Central memory CD8-positive, alpha-beta T cell (primary cell): ENCODE measurements at places on chromosomes 5 and 9.

- no peak for DNase-seq
Measured at GRCh38 chr5:109707531-109707930, 17.8 kb downstream of the MAN2A1 start.

GRCh38 chr9:38277601-38278200, 114.8 kb upstream of the ALDH1B1 start:
- no peak for DNase-seq

DNA sequence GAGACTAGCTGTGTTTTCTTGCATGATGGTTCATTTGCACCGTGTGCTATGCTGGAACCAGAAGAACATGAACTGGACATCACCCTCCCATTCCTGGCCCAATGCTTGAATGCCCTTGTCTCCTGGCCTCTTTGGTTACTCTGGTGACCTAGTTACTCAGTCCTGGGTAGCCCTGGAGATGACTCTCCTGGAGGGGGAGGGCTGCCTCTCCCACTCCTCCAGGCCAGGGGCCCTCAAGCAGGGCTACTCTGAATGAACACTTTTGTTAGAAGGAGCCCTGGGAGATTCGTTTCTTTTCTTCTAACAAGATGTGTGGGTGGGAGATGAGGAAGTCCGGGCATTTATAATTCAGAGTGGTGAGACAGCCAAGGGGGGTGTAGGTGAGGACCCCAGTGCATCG, 12.0 kb upstream of the NKX2-5 start:
- DNase-seq = no peak

DNA sequence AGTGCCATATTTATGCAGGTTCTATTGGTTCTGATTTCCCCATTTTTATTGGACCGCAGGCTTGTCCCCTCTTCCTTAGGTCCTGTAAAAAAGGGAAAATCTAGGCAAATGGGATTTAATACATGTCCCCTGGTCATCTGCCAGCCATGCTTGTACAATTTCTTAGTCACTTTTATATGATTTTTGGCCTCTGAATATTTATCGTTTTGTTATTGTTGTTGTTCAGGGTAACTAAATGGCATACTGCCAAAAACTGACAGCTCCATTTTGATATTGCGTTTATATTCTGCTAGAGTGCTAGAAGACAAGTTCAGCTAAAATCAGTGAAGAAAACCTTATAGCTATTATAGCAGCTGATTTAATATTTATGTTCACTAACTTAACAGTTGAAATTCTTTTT, 770.2 kb upstream of the FAM174A start:
- no peak for DNase-seq

DNA sequence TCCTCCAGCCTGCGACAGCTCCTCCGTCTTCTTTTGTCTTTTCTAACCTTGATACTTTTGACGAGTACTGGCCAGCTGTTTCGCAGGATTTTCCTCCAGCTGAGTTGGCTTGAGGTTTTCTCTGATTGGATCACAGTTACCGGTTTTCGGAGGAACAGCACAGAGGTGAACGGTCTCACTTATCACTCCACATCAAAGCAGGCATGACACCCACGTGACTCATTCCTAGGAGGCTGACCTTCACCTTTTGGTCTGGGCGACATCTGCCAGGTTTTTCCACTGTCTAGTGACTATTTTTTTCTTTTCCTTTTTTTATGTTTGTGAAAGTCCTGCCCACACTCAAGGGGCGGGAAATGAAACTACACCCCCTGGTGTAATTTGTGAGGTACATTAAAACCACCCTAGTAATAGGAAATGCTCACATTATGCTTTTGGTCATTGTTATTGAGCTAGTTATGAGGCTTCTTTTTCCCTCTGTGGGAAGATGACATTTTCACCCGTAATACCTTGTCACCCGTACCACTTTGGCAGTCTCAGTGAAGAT, 319.2 kb downstream of the GADD45G start:
- no peak for DNase-seq

DNA sequence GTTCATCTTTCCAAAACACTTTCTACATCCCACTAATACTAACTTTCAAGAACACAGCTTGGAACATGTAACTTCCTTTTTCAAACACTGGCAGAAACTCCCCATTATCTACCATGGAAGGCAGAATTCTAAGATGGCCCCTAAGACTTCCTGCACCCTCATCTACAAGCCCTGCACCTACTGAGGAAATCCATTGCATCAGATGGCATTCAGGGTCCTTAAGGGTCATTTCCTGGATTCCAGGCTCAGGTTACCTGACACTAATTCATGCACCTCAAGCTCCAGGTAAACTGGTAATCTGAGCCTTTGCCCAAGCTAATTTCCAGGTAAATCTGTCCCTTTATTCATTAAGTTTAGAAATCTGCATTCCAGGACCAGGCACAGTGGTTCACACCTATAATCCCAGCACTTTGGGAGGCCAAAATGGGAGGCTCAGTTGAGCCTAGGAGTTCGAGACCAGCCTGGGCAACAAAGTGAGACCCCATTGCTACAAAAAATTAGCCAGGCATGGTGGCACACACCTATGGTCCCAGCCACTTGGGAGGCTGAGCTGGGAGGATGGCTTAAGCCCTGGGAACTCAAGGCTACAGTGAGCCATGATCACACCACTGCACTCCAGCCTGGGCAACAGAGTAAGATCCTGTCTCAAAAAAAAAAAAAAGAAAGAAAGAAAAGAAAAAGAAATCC, 91.6 kb downstream of the NFIB start:
- no peak for DNase-seq

DNA sequence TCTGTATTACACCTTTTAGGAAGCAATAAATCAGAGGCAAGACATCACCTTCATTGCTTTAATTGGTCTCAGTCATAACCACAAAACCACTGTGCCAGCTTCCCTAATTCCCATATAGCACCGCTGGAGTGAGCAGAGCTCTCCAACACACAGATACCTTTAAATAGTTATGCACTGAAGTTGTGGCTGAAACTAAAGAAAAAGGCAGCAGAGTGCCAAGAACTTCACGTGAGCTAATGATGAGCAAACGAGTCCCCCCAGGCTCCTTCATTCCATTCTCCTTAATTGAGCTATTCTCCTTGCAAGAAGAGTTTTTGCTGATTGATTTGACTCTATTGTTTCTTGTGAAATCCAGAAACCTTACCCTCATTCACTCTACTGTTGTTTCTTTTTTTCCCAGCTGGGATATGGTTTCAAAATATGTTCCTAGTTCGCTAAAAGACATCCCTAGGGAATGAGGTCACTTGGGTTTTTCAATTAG, 501.5 kb downstream of the SPATA31D1 start:
- DNase-seq = no peak

DNA sequence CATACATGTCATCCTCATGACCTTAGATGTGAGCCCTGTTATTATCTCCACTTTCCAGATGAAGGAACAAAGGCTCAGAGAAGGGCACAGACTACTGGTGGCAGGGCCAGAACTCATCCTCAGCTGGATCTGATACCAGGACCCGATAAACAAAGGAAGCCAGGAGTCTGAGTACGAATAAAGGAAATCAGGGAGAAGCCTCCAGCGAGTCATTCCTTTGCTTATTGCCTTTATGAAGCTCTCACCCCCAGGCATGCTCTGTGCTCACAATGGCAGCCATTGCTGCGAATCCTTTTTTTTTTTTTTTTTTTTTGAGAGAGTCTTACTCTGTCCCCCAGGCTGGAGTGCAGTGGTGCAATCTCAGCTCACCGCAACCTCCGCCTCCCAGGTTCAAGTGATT, 130.1 kb downstream of the GAPVD1 start:
- no peak for DNase-seq

DNA sequence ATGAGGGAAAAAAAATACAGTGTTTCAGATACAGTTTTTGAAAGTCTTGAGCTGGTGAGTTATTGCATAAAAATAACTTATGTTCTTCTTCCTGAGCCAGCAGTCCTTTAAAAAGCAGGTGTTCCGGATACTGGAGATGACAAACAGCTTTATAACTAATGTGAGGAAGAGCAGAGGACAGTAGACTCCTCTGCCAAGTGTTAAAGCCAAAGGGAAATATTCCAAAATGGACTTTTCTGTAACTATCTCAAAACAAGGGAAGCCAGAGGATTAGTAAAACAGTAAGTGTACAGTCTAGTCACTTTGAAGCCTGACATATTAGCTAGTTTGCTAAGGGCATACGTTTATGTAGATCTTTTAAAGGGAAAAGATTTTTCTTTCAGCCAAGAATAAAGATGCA, 11.0 kb upstream of the SNCAIP start:
- DNase-seq = no peak

- DNase-seq = no peak
Measured at GRCh38 chr9:2637390-2637789, 15.8 kb downstream of the VLDLR start.

DNA sequence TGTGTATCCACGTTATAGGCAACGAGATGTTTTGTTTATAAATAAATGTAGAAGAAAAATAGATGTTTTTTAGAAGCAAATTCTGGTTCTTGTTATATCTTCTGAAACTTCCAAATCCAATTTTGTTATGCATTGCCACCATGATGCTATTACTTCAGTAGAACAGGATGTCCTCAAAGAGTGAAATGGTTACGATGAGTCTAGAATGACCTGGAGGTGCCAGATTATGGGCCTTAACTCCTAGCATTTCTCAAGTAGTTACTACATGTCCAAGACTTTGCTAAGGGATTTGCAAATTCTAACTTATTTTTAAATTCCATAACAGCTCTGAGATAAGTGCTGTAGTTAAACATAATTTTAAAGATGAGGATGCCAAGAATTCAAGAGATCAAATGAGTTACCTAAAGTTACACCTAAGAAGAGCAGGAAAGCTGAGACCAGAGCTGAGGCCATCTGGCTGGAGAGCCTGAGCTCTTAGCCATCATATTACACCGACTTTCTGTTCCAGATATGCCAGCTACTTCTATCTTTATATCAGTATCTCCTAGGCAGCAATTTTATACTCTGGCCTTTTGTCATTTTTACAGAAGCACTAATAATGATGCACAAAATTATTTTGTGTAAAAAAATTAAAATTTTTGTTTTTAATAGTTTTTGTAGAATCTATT, 173.2 kb upstream of the RASEF start:
- DNase-seq = no peak

GRCh38 chr5:54205918-54206317, 104.5 kb downstream of the ARL15 start:
- no peak for DNase-seq

DNA sequence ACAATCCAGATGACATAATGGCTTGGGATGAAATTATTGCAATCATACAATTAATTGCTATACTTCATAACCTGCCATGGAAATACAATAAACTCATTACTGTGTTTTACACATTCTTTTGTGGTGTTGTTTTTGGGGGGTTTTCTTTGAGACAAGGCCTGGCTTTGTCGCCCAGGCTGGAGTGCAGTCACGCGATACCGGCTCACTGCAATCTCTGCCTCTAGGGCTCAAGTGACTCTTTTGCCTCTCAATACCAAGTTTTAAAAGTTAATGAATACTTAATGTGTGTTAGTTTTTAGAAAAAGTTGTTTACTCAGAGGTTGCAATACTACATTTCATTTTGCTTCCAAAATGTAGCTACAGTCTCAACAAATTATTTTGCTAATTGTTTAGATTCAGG, 598.4 kb downstream of the CHSY3 start:
- no peak for DNase-seq

DNA sequence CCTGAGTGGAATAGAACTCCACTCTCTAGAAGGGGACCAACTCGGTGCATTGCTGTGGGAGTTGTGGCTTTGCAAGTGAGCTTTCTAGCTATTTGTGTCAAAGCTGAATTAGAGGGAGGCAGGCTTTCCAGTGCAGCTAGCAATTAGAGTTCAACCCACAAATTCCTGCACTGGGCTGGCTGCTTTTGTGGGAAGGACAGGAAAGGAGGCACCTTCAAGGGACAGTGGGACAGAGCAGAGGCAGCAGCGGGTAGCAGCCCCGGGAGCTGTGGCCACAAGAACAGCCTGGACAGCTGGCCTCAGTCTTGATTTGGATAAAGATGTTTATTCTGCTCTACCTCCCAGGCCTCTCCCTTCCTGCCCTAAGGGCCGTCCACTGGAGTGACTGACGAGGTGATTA, 83.7 kb upstream of the SLIT3 start:
- no peak for DNase-seq

GRCh38 chr5:127041571-127041970, 11.2 kb upstream of the MARCHF3 start:
- DNase-seq = no peak

- no peak for DNase-seq
Measured at GRCh38 chr5:54357408-54358058, 47.2 kb upstream of the ARL15 start.

GRCh38 chr5:125064621-125065438, 318.4 kb upstream of the ZNF608 start:
- DNase-seq = no peak

- no peak for DNase-seq
Measured at GRCh38 chr9:108445431-108446071, 410.2 kb downstream of the ACTL7B start.

DNA sequence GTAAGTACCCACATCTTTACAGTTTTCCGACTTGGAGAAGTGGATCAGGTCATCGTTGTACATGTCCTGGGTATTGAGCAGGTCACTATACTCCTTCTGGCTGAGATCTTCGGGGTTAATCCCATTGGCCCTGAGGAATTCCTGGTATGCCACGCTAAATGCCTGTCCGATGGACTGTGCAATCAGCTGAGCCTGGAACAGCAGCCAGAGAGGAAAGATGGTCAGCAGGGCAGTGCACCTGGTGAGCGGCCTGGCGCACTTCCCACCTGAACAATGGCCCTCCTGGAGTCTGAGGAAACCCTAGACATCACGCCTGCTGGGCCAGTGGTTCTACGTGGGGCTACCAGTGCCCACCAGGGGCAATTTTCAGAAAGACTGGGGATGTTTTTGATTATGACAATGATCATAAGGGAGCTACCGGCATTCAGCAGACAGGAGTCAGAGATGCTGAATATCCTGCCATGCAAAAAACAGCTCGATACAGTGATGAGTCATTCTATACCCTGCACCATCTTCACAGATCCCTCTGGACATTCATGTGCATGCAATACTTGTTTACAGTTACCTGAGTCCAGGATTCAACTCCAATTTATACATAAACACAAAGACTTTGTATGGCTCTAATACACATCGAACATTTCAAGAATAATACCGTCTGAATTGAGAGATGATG, 127.2 kb downstream of the ENTREP1 start:
- no peak for DNase-seq

DNA sequence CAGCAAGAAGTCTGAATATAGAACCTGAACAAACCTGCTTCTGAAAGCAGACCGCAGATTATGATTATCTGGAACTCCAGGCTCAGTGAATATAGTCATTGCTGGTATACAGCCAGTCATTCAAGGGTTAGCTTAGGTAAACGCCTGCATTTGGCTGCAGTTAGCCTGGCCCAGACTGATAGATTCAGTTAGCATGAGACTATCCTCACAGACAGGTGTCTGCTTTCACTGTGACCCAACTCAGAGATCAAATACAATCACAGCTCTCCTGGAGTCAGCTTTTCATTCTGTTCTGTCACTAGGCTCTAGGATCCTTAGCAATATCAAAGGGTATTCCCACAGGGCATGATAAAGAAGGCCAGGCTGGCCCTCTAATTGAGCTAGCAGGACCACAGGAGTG, 138.6 kb upstream of the PLCXD3 start:
- no peak for DNase-seq
